CD4-positive, alpha-beta T cell treated with Interleukin-15 for 4 hours (primary cell): ENCODE measurements at places on chromosomes 6 and 20.

- DNase-seq, result no peak
Measured at GRCh38 chr6:558089-558488, 98.8 kb downstream of the HUS1B start.

DNA sequence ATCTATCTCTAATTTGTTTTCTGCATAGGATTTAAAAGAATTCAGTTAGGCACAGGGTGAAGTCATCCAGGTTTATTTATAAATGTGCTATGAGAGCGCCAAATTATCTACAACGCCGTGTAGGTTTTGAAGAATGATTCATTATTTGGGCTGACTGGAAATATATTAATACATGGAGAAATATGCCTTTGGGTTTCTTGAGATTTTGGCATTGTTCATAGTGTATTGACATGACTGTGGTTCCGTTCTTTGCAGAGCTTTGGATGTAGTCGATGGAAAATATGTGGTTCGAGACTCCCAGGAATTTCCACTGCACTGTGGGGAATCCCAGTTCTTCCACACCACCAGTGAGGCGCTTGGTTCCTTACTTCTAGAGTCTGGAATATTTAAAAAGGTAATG, 90.9 kb downstream of the CRYBG1 start:
- DNase-seq, result no peak

GRCh38 chr6:90003069-90003795, 109.0 kb downstream of the GJA10 start:
- no peak for DNase-seq

GRCh38 chr6:20474874-20475542, 59.2 kb upstream of the CDKAL1 start:
- DNase-seq, result no peak
